ENCODE measurements at places on chromosomes 2 and 18. TPM values are rescaled to one million over a fixed set of nuclear protein-coding genes. Genes with fewer than 3 reads are reported as not detected.

Gene TRAPPC12
- 18.3 TPM for total RNA-seq

Gene CDH7
- total RNA-seq, result not detected

Gene ZNF638
- 157 TPM for total RNA-seq

Gene MYO5B
- total RNA-seq, result under 0.01 TPM

Gene RFTN2
- under 0.01 TPM for total RNA-seq

Gene SMAD4
- total RNA-seq, result 77.9 TPM

Gene PXDN
- 0.94 TPM for total RNA-seq

Gene AKAIN1
- not detected for total RNA-seq

Gene NETO1
- total RNA-seq, result 1.5 TPM

Gene PDE1A
- not detected for total RNA-seq

Gene KLHL14
- total RNA-seq, result 1.4 TPM

Gene PREB
- total RNA-seq, result 11.0 TPM

Gene HTR2B
- not detected for total RNA-seq

Gene ANKRD29
- total RNA-seq, result 0.52 TPM

Gene ITSN2
- 102 TPM for total RNA-seq

Gene HJURP
- 0.31 TPM for total RNA-seq

Gene SPP2
- total RNA-seq, result not detected

Gene UGT1A4
- not detected for total RNA-seq

Gene EML6
- total RNA-seq, result 0.73 TPM

Gene IL1B
- 3,994 TPM for total RNA-seq

Gene TCF23
- total RNA-seq, result not detected
